ENCODE measurements at places on chromosomes 2 and 18.

- DNase-seq: no peak
Observed at GRCh38 chr2:217231212-217231611, 371.3 kb upstream of the TNP1 start.

DNA sequence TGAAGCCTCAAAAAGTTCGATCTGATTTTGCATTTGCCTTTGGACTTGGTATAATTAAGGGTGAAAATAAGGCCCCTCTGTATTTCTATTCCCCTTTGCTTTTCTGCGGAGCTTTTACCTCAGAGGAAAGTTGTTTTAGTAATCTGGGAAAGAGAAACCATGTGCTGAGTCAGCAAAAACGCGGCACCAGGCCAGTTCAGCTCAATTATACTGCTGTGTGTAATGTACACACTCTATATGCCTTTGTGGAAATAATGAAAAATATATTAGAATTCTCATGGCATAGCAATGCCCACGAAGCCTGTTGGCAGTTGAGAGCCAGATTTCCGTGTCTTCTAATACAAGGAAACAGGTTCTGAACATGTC, 161.9 kb upstream of the SIX2 start:
- no peak for DNase-seq

DNA sequence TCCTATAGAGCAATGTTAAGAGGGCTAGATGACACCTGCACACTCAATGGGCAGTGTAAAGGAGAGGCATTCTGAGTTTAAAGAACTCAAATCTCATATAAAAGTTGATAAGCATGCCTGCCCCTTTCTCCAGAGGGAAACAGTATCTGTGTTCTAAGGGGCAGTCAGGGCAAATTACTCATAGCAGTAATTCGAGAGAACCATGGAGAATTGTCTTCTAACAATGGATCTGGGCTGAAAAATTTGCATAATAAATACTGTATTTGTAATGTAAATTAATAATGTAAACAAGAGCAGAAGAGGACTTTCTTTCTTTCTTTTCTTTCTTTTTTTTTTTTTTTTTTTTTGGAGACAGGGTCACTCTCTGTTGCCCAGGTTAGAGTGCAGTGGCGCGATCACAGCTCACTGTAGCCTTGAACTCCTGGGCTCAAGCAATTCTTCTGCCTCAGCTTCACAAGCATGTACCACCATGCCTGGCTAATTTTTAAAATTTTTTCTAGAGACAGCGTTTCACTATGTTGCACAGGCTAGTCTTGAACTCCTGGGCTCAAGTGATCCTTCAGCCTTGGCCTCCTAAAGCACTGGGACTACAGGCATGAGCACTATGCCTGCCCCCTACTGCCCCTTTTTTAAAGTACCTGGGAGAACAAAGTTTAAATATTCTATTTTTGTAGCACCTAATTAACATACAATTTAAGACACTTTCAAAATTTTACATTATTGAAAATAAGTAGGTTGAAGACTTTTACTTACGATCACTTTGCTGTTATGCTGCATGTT, 70.6 kb downstream of the OTX1 start:
- no peak for DNase-seq

DNA sequence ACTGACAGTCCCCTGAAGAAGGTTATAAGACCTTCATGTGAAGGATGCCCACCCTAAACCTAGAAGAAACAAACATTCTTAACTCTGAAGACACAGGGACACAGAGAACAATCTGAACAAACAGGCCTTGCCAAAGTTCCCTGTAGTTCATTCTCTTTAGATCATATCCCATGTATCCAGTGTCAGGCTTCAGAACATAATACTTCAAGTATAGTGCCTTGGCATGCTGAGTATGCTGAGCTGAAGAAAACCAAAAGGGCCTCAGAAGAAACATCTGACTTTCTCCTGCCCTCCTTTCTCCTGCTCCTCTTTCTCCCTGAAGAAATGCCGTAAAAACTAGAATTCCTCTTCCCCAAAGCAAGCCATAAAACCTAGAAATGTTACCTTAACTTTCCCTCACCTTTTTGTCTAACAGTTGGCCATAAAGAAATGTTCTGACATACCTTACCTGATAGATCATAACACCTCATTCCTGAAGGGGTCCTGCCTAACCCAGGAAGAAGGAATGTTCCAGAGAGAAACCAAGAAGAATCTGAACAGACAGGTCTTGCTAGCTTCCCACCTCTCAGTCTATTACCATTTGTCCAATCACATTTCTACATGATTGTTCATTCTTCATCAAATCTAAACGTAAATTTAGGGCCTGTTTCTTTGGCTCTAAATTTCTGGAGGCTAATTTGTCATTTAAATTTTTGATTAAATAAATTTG, 160.1 kb upstream of the ZC3H15 start:
- no peak for DNase-seq

DNA sequence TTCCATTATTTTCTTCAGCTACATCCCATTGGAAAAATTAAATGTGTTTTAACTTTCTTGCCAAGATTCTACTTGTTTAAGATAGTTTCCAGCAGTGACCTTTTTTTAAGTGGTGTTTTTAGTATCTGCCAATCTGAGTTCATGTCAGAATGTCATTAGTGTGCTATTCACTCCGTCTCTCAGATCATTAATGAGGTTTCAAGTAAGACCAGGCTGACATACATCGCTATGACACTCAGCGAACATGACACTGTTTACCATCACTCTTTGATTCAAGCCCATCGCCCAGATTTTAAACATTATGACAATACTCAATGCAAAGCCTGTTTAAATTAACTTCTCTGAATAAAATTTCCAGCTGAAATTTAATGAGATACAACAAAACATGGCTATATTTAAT, 272.0 kb upstream of the KYNU start:
- DNase-seq: no peak

DNA sequence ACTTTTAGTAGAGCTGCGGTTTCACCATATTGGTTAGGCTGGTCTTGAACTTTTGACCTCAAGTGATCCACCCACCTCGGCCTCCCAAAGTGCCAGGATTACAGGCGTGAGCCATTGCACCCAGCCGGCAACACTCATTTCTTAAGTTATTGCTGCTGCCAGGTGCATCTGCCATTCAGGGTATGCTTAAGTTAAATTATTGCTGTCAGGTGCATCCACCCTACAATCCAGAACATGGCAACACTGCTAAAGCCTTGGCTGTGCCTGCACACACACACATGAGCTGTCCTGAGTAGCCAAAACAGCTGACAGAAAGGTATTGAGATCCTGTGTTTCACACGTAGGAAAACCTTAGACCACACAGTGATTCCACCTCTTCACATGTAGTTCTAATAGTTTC, 148.2 kb downstream of the FAM161A start:
- no peak for DNase-seq

- DNase-seq: no peak
Observed at GRCh38 chr18:27942706-27943105, 234.2 kb downstream of the CDH2 start.

GRCh38 chr2:165958313-165958960, 4.9 kb upstream of the TTC21B start:
- no peak for DNase-seq

- no peak for DNase-seq
Observed at GRCh38 chr18:2002151-2002550, 569.2 kb downstream of the METTL4 start.

GRCh38 chr2:9809064-9809356, 34.3 kb upstream of the TAF1B start:
- no peak for DNase-seq

DNA sequence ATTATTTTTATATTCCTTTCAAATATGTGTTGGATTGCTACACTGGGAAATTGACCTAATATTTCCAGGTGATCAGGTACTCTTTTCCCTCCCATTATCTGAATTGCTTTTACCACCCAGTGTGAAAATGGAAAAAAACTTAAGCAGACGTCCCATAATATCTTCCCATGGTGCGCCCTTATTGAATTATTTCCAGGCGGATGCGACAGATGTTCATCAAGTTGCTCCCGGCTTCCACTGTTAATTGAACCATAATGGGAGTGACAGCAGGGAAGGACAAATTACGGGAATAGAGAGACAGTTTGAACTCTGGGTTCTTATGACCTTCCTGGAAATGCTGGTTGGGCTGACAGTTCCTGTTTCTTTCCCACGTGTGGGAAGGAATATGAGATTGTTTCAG, 93.3 kb downstream of the THSD7B start:
- DNase-seq: no peak

All from inflammatory macrophage treated with lipopolysaccharide for 1 hour (primary cell).